Hypothalamus (tissue), 51 donors: ENCODE measurements at places on chromosomes 2 and 18.

DNA sequence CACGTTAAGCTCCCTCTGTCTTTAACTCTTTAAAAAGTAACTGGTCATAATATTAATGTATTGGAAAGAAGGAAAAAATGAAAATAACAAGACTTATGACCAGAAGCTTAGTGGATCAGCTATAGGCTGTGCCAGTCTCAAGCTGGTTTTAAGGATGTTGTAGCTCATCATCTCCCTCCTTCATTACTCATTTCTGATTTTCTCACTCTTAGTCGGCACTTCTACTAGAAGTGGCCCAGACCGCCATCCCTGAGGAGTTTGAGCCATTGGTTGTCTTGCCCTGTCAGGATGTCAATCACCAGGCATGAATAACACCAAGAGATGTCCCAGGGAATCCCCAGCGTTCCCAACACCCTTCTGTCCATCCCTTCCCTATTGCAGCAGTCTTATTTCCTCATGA is 151.5 kb downstream of the ASXL3 start:
- DNase-seq = no peak

- DNase-seq = no peak
These were observed 122.0 kb upstream of the RNU4ATAC start for GRCh38 chr2:121408641-121409040.

DNA sequence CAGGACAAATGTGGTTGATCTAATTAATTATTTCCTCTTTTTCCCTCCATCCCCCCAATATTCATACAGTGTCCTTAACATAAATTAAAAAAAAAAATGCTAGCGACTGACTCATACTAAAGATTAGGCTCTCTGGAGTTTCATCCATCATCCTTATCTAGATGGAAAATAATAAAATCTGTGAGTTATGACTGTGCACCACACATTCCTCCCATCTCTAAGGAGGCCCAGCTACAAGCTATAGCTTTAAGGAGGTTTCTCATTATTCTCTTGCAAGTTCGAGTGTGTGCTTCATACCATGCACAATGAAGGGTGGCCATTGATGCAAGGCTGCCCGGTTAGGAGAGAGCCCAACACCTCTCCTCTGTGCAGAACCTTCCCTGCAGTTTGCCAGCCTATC is 77.3 kb downstream of the XDH start:
- DNase-seq = no peak

DNA sequence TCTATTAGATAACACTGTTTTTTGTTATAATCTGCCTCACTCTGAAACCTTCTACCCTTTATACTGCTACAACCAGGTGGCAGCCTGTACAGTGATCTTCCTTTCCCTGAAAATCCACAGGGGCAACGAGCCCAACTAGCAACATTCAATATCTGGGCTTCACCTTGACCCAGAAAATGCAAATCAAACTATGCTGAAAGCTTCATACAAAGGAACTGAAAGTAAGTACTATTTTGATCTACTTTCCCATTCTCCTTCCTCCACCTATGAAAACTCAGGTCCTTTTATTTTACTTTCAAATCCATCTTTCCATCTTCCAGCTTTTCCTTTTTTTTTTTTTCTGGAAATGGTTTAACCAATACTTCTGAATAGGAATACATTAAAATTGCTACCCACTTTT is 175.8 kb upstream of the CCDC150 start:
- no peak for DNase-seq

DNA sequence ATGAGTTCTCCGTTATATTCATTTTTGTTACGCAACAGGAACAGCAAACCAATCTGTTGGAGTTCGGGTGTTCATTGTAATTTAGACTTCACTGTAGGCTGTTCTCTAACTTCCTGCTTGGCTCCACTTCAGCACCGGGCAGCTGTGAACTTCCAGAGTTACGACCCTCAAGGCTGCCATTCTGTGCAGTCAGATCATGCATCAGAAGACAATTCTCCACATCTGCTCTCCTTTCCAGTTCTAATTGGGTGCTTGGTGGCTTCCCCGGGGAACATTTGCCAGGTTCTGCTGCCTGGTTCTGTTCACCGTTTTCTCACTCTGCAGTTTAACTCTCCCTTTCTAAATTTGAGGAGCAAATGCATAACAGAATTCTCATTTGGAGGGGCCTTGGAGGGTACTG is 237.7 kb downstream of the NYAP2 start:
- DNase-seq = no peak

- no peak for DNase-seq
These were observed 154.1 kb upstream of the ZSWIM2 start for GRCh38 chr2:187003038-187003554.

DNA sequence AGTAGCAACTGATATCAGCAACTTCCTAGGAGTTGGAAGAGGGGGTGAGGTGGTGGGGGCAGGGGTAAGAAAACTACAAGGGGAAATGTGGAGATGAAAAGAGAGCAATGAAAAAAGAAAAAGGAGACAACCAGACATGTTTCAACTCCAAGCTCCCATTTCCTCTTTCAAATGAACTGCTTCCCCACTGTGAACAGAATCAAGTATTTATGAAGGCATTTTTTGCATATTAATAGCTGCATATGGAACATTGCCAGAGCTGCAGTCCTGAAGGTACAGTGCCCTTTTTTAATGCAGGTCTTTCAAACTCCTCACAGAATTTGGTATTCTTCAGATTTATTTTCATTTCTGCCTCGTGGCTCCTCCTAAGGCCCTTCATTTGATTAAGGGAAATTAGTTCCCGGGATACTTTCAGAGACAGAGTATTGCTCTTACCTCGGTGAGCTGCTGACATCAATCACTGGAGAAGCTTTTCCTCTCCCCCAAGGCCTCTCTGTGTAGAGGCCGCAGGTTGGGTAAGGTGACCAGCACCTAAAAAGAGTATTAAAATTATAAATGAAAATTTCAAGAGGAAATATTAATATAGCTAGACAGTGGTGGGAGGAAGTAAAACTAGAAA is 68.4 kb downstream of the KIAA2012 start:
- DNase-seq = no peak

DNA sequence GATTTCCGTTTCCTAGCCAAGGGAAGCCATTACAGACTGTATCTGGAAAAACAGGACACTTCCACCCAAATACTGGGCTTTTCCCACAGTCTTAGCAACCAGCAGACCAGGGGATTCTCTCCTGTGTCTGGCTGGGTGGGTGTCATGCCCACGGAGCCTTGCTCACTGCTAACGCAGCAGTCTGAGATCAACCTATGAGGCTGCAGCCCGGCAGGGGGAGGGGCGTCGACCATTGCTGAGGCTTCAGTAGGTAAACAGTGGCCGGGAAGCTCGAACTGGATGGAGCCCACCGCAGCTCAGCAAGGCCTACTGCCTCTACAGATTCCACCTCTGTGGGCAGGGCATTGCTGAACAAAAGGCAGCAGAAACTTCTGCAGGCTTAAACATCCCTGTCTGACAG is 131.1 kb downstream of the KIAA1328 start:
- no peak for DNase-seq

- DNase-seq = no peak
These were observed 121.0 kb upstream of the SLC39A10 start for GRCh38 chr2:195535911-195536522.

DNA sequence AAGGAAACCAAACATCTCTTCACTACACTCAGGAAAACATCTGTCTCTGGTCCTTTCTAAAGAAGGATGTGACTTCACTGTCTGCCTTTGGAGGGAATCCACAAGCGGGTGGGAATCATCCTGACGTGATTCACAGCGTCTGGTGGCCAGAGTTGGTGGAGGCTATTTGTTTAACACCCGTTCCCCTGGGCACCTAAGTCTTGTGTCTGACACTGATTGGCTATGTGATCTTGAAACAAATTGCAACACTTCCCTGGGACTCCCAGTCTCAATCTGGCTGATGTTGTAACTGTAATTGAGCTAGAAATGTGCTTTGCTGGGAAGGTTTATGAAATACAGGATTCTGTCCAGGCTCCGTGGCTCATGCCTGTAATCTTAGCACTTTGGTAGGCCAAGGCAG is 28.8 kb upstream of the SIX3 start:
- no peak for DNase-seq

- no peak for DNase-seq
These were observed 50.5 kb upstream of the GRB14 start for GRCh38 chr2:164671664-164672396.

DNA sequence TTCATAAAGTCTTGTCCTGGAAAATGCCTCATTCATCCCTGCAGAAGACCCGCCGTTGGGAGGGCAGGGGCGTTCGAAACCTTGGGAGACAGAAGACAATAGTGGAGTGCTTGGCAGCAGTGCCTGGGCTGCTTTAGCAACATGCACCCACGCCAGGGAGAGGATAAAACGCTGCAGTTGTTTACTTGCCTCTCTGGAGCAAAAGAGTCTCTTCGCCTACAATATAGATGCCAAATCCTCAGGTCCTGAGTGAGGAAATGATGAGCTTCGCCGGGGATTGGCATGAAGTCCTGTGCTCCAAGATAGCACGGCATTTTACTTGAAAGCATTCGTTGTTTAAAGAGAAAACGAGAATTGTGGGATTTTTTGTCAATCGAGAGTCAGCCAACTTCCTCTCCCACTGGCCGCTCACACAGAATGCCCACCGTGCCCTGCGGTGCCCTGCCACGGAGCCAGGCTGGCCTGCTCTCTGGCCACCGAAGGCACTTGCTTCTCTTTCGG is 152.5 kb upstream of the POU3F3 start:
- peak; percentile 65 for DNase-seq

GRCh38 chr18:41444943-41445342 is 510.1 kb upstream of the PIK3C3 start:
- no peak for DNase-seq

- no peak for DNase-seq
These were observed 237.5 kb downstream of the LOXHD1 start for GRCh38 chr18:46419391-46420141.

GRCh38 chr18:57542812-57543427 is 43.6 kb downstream of the FECH start:
- no peak for DNase-seq

- DNase-seq = no peak
These were observed 138.6 kb upstream of the EPHA4 start for GRCh38 chr2:221710744-221711143.

- DNase-seq = no peak
These were observed 318.0 kb downstream of the FIGN start for GRCh38 chr2:163417596-163418337.

GRCh38 chr2:48287976-48288375 is 242.0 kb upstream of the STON1 start:
- DNase-seq = no peak

- DNase-seq = no peak
These were observed 230.8 kb upstream of the RAB6C start for GRCh38 chr2:129748653-129749052.

DNA sequence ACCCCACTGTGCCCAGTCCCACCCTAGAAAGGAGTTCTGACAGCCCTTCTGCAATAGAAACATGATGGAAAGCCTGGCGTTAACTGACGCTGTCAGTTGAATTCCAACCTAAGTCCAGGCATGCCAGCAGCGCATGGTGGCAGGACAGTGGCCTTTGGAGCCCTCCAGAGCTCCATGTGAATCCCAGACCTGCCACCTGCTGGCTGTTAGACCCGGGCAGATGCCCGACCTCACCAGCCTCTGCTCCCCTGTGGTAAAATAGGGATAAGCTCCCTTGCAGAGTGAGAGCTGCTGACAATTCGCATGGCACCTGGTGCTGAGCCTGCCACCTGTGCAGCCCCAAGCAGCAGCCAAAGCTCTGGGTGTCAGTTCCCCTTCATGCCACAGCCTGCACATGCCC is 138.6 kb downstream of the LOXHD1 start:
- DNase-seq = no peak

DNA sequence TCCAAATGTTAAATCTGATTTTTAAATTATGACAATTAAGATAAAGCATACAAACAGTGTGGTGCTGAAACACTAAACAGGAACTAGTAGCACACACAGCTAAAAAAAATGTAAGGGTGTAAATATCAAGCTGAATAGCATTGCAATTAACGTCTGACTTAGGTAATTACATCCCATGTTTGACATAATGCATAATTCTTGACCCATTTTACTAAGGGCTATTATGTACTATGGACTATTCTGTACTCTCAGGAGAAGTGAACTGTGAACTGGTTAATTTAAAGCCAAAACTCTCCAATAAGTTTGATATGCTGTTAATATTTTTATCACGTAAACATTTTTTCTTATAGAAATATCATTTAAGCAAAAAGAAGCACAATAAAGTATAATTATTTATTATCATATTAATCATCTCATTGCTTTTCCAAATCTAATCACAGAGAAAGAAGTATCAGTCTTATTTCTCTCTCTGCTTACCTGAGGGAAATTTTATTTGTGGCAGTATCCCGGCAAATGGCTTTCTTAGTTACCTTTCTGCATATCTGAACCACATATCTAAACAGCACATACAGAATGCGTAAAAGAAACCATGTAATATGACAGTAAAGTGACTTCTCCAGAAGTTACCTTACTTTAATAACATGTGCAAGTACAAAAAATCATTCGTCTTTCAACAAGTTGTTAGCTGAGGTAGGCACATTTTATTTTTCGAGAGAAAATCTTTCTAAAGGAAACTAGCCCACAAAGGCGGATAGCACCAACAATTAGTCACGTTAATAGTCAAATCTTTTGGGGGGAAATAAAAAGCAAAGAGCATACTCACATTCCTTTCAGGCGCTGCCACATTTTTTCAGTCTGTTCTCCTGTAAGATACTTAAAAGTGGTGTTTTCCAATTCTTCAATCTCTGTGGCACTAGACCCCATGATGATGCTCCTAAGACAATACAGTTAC is 94.9 kb upstream of the PDE1A start:
- DNase-seq = no peak

DNA sequence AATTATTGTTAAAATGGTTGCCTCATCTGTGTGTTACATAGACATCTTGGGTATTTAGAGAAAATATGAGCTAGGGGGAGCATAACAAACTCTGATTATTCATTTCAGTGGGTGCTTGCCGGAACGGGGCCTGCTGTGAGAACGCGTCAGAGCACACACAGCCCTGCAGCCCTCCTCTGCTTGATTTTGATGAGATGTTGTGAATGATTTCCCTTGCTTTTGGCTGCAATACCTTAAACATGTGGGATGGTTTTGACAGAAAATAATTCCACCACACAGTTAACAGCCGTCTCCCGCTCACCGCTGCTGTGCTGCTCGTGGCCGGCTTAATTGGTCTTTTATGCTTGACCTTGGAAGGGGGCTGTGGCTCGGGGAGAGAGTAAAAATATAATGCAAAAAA is 49.9 kb upstream of the TXNDC2 start:
- no peak for DNase-seq

- no peak for DNase-seq
These were observed 100.5 kb downstream of the CDC42EP3 start for GRCh38 chr2:37570773-37571586.

- DNase-seq = no peak
These were observed 47.0 kb downstream of the EFEMP1 start for GRCh38 chr2:55876429-55877086.
